ENCODE measurements at places on chromosomes 1 and 21.
A peak's percentile ranks its signal among the peaks of the same experiment; 100 is the strongest.

DNA sequence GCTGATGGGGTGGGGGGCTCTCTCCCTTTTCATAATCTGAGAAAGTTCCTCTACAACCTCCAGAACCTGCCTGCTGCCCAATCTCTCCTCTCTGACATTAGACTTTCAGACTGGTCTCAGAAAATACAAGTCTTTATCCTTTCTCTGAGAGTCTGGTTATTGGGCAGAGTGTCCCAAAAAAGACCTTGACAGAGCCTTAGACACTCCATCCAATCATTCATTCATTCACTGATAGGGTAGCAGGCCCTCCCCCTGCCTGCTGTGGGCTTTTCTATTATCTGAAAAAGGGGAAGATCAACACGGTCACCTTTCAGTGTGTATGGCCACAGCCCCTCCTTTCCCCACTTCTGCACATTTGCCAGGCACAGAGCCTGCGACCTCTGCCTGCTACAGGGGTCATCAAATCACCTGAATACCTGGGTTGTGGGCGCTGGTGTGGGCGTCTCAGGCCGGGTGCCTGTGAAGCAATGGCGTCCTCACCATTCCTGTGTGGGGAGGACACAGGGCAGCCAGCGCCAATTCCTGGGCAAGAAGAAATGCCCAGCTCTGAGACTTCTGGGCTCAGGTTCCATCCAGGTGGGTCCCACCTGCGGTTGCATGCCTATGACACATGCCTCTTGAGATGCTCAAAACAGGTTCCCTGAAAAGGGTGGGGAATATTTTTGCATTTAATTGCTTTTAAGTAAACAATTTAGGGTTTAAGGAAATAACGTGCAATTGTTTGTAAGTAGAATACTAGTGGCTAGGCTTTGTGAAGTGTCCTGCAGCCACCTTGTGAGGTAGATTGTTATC lies 52.8 kb downstream of the ELK4 start:
- DNase-seq: no peak

- DNase-seq: no peak
These were observed 68.3 kb upstream of the ARHGAP29 start for GRCh38 chr1:94305704-94306103.

DNA sequence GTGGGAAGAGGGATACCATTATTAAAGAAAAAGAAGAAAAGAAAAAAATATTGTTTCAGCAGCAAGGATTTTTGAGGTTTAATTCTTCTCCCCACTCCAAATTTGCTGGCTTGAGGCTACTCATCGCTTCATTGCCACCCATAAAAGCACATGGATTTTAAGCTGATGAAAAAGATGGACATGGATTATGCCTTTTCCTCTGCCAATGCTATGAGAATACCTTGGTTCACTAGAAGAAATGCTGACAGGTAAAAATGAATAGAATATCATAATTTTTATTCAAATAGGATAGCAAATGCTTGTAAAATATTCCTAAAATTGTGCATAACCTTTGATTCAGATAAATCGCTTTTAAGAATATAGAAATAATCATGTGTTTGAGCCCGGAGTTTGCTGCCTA lies 289.7 kb upstream of the DPYD start:
- DNase-seq: no peak

- no peak for DNase-seq
These were observed 135.3 kb downstream of the ADSS2 start for GRCh38 chr1:244316407-244316806.

DNA sequence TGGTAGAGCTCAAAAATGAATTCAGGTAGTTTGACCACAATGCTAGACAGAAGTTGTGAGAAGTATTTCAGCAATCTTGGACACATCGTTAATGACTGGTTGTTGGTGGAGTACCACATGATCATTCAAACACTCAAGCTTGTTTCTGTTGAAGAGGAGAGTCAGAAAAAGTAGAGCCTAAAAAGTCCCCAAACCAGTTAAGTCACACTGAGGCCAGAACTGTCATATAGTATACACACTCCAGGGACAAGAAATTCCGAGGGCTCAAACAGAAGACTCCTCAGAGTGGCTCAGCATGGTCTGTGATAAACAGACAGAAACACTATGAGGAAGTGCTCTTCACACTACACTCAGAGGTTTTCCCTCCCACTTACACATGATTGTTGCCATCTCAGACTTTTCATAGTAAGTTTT lies 5.8 kb downstream of the TRIM33 start:
- DNase-seq: no peak

DNA sequence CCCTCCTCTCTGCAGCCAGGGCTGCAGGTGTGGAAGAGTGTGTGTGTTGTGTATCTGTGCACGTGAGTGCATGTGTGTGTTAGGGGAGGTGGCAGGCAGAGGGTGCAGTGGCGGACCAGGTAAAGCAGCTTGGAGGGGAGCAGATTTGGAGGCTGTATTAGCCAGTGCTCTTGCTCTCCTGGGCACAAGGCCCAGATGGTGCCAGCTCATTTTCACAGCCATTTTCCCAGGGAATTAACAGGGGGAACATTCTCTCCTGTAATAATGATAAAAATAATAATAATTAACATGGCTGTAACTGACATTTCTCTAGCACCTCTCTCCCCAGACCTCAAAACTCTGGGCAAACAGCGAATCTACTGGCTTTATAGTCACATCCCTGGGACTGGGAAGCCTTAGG lies 43.6 kb downstream of the LRRN2 start:
- no peak for DNase-seq

GRCh38 chr1:224502459-224503160 lies 68.0 kb upstream of the WDR26 start:
- DNase-seq: no peak

DNA sequence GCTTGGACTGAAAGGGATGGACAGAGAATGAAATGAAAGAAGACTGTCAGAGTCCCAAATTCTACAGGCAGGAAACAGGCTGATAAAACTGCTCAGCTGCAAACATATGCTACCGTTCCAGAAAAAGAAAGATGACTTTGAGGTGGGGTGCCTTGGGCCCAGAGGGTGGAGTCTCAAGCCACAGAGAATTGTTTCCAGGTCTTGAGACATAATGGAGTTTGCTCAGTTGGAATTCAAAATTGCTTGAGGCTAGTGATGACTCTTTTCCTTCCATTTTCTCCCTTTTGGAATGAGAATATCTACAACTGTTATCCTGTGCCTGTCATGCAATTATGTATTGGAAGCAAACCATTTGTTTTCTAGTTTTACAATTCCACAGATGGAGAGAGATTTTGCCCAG lies 23.6 kb upstream of the PSEN2 start:
- no peak for DNase-seq

- DNase-seq: peak; percentile 49
These were observed 700 bp upstream of the CCDC28B start for GRCh38 chr1:32199717-32200072.

- peak; percentile 38 for DNase-seq
These were observed 51.0 kb downstream of the RPL5 start for GRCh38 chr1:92882819-92883218.

GRCh38 chr1:41650028-41650880 lies 165.8 kb upstream of the EDN2 start:
- DNase-seq: no peak

DNA sequence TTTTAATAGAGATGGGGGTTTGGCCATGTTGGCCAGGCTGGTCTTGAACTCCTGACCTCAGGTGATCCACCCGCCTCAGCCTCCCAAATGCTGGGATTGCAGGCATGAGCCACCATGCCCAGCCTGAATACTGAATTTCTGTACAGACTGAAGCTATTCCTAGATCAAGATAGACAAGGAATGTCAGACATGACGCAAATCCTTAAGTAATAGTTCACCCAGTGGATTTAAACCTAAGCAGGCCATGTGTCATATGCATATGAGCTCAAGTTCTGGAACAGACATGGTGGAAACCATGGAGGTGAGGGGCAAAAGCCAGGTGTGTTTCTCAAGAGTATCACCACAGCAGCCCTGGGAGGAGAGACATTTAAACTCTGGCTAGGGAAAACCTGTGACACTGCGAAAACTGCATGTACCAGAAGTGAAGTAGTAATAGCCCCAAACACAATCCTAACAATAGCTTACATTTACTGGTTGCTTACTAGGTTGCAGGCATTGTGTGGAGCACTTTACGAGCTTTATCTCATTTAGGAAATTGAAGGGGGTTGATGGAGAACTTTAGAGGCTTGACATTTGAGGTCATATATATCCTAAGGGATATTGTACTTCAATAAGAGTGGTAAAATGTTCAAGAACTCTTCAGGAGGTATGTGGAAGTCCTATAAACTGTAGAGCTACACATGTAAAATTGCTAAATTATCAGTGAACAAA lies 31.7 kb upstream of the MAN1A2 start:
- no peak for DNase-seq

- DNase-seq: no peak
These were observed 563.2 kb upstream of the ADGRL2 start for GRCh38 chr1:81237473-81238089.

- no peak for DNase-seq
These were observed 36.5 kb downstream of the IVNS1ABP start for GRCh38 chr1:185280589-185280988.

GRCh38 chr1:214066190-214066589 lies 78.4 kb downstream of the PROX1 start:
- no peak for DNase-seq

GRCh38 chr1:14062669-14063068 lies 362.7 kb downstream of the PRDM2 start:
- no peak for DNase-seq

- DNase-seq: no peak
These were observed 2.9 kb downstream of the CENPS start for GRCh38 chr1:10432910-10433700.

GRCh38 chr21:14836950-14837349 lies 227.8 kb downstream of the NRIP1 start:
- DNase-seq: no peak

GRCh38 chr1:229572286-229572685 lies 13.8 kb upstream of the ABCB10 start:
- DNase-seq: no peak

- DNase-seq: no peak
These were observed 333 bp upstream of the CHAF1B start for GRCh38 chr21:36384885-36385232.
